Activated CD4-positive, alpha-beta T cell treated with anti-CD3 and anti-CD28 coated beads, Interleukin-2, amount 10 ng/mL, durations not matched to agents 7 days and 5 days (primary cell): ENCODE measurements at places on chromosomes 6 and 20. TPM values are rescaled to one million over a fixed set of nuclear protein-coding genes. Genes with fewer than 3 reads are reported as not detected.

DNA sequence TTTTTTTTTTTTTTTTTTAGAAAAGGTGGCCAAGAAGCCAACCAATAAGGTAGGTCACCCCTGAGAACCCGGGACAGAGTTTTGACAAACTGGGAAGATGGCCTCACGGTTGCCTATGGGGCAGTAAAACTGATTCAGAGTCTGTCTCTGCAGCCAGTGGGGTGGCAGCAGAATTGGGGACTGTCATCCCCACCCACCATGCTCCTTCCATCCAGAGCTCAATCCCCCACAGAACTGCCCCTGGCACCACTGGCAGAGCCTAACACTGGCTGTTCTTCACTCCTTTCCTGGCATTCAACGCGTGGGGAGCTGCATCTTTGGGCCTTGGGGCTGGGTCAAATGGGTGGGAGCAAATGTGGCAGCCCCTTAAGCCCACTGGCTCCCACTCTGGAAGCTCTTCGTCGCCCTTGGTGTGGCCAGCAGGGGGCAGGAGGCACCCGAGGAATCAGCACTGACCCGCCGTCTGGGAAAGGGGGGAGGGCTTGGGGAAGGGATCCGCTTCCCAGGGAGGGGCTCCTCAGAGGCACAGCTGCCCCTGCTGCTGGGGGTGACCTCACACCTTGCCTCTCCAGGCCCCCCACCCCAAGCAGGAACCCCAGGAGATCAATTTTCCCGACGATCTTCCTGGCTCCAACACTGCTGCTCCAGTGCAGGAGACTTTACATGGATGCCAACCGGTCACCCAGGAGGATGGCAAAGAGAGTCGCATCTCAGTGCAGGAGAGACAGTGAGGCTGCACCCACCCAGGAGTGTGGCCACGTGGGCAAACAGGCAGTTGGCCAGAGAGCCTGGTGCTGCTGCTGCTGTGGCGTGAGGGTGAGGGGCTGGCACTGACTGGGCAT is 10.4 kb downstream of the CD40 start:
- peaks cover 29% of the 10 kb centered on the region for H3K27me3 ChIP-seq
- no peaks in the 10 kb centered on the region for H3K36me3 ChIP-seq
- H3K27ac ChIP-seq: no peak overlapping the region
- H3K4me1 ChIP-seq: no peaks in the 10 kb centered on the region

DNA sequence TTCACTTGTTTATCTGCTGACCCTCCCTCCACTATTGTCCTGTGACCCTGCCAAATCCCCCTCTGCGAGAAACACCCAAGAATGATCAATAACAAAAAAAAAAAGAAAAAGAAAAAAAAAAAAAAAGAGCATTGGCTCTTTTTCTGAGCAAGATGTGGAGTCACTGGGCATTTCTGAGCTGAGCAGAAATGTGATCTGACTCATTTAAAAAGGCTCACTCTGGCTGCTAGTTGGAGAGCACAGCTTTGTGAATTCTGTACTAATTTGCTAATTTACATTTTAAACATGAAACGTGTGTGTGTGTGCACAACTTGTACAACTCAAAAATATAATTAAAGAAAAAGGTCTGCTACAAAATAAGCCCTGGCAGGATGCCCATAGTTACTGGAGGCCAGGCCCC is 20.2 kb downstream of the SCML4 start:
- no peaks in the 10 kb centered on the region for H3K27me3 ChIP-seq
- H3K27ac ChIP-seq: peak overlapping the region; percentile 19
- no peak overlapping the region for H3K4me3 ChIP-seq
- DNase-seq: no peak

GRCh38 chr6:150212778-150213177 is 69.9 kb downstream of the PPP1R14C start:
- H3K4me3 ChIP-seq: no peak overlapping the region
- DNase-seq: no peak
- H3K27me3 ChIP-seq: peaks cover 11% of the 10 kb centered on the region
- H3K36me3 ChIP-seq: no peaks in the 10 kb centered on the region
- H3K27ac ChIP-seq: no peak overlapping the region

DNA sequence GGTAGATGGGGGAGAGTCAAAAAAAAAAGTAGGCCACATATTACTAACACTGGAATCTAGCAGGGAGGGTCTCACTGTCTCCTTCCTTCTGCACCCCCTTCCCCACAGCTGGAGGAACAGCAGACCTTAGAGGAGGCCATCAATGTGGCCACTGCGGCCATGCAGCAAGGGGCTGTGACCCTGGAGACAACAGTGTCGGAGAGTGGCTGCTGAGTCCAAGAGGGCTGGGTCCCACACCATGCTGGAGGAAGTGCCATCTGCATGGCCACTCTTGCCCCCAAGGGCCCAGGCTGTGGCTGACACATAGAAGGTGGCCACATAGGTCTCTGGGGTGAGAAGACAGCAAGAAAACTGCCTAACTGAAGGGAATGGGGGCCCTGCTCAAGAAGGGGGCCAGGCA is 2.6 kb upstream of the DEF6 start:
- no peak overlapping the region for H3K27ac ChIP-seq
- H3K27me3 ChIP-seq: no peaks in the 10 kb centered on the region
- DNase-seq: no peak
- peaks cover 28% of the 10 kb centered on the region for H3K4me1 ChIP-seq
- H3K36me3 ChIP-seq: peaks cover 39% of the 10 kb centered on the region

DNA sequence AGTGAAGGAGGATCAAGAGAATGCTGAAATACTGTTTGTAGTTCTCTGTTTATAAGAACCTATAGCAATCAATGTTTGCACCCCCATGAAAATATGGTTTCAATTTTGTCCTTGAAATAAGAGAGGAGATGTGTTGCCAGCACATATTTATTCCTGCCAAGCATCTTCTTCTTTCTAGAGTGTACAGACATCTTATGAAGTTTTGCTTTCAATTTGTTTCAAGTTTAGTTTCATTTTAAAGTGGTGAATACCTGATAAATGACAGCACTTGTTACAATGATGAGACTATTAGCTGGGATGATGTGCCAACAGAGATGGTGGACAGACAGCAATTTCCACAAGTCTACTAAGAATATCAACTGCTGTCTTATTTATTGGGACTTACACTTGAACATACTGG is 39.2 kb upstream of the CENPW start:
- DNase-seq: no peak
- H3K27ac ChIP-seq: no peak overlapping the region
- no peaks in the 10 kb centered on the region for H3K36me3 ChIP-seq
- H3K4me1 ChIP-seq: peaks cover 11% of the 10 kb centered on the region
- H3K27me3 ChIP-seq: peaks cover 4% of the 10 kb centered on the region

DNA sequence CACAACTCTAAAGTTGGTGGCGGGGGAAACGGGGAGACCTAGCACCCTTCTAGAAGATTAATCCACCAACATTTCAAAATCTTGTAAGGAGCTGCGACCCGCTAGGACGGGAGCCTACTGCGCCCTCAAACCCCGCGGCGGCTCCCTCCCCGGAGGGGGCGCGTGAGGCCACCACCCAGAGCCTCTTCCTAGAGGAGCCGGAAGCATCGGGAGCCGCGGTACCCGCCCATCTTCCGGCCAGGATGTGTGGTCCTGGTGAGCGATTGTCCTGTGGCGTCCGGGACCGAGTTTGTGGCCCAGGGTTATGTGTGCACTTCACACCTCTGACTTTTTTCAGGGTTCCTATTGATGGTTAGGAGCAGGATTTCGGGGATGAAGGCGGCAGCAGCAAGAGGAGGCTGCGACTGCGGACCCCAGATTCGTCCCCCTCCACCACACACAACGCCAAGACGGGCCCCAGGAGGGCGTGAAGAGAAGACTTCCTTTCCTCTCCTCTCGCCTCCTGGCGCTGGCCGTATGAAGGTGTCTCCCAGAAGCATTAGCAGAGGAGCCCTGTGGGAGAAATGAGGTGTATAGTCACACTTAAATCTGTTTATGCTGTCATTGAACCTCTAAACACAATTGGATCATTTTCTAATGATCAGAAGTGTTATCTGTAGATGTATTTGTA is 10.7 kb downstream of the ZNF165 start:
- no peak overlapping the region for H3K4me3 ChIP-seq
- H3K4me1 ChIP-seq: no peaks in the 10 kb centered on the region
- no peaks in the 10 kb centered on the region for H3K27me3 ChIP-seq
- H3K27ac ChIP-seq: no peak overlapping the region
- H3K36me3 ChIP-seq: peaks cover 37% of the 10 kb centered on the region

- peaks cover 5% of the 10 kb centered on the region for H3K4me1 ChIP-seq
- H3K27ac ChIP-seq: no peak overlapping the region
- H3K27me3 ChIP-seq: peaks cover 43% of the 10 kb centered on the region
- H3K36me3 ChIP-seq: no peaks in the 10 kb centered on the region
Observed at GRCh38 chr6:3456395-3456897, 404 bp downstream of the SLC22A23 start.

- H3K36me3 ChIP-seq: peaks cover 14% of the 10 kb centered on the region
- no peaks in the 10 kb centered on the region for H3K27me3 ChIP-seq
- peak within 1 kb of the TSS; percentile 95 for H3K27ac ChIP-seq
- H3K4me1 ChIP-seq: peaks cover 55% of the 10 kb centered on the region
- peak within 1 kb of the TSS; percentile 93 for H3K4me3 ChIP-seq
Observed at GRCh38 chr6:33620856-33621710, at the start of gene ITPR3. Gene ITPR3, plus strand, starts transcription at chr6:33621322. Its CDS starts 281 bp downstream, at chr6:33621603.

DNA sequence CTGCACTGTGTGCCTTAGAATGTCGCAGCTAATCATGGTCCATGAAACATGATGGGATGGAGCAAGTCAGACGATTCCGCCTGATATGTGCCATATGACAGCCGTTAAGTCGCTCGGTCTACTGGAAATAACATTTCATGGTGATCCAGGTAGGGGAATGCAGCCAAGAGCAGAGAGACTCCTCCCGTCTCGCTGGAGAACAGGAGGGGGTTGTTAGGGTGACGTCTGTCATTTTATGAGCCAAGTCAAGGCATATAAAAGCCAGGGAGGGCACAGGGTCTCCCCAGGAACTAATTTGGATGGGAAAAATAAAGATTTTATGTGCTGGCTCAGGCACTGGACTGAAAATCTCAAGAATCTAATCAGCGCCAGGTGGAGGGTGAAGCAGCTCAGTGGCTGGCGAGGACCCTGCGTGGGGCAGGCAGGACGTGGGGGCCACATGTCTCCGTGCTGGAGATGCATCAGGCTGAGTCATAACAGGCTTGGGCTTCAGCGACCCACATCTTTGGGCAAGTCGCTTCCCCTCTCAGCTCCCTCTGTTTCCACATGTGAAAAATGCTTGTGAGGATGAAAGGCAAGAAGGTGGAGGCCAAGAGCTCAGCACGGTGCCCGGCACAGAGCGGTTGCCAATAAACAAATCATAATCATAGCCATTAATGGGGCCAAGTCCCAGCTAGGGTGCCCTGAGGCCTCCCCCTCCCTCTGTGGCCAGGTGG is 234.6 kb downstream of the ANKRD60 start:
- no peaks in the 10 kb centered on the region for H3K36me3 ChIP-seq
- peaks cover 14% of the 10 kb centered on the region for H3K27me3 ChIP-seq
- H3K4me3 ChIP-seq: no peak overlapping the region

GRCh38 chr6:35668096-35668495 is 20.6 kb downstream of the FKBP5 start:
- peak overlapping the region; percentile 74 for H3K4me3 ChIP-seq
- peaks cover 8% of the 10 kb centered on the region for H3K36me3 ChIP-seq
- DNase-seq: no peak
- H3K27me3 ChIP-seq: no peaks in the 10 kb centered on the region

The SRMS gene
- total RNA-seq: not detected

The EXOC2 gene
- total RNA-seq: 42.7 TPM

The CCN5 gene
- not detected for total RNA-seq
